ENCODE measurements at places on chromosomes 4 and X.

- no peak for DNase-seq
Observed at GRCh38 chr4:54695337-54695736, 37.6 kb downstream of the KIT start.

DNA sequence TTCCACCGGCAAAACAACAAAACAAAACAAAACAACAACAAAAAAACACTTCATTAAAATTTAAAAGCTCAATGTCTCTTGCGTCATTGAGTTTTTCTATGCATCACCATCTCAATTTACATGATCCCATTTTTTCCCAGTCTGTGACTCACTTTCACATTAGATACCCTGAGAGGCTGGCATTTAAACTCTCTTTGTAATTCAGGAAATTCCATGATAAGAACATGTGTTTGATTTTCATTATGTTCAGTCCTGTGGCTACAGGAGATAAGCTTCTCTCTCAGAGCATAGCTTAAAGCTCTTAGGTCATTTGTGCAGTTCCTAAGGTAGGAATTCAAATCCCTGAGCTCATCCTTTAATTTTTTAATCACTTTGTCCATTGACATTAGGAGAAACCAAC lies 104.6 kb downstream of the NBDY start:
- no peak for DNase-seq

DNA sequence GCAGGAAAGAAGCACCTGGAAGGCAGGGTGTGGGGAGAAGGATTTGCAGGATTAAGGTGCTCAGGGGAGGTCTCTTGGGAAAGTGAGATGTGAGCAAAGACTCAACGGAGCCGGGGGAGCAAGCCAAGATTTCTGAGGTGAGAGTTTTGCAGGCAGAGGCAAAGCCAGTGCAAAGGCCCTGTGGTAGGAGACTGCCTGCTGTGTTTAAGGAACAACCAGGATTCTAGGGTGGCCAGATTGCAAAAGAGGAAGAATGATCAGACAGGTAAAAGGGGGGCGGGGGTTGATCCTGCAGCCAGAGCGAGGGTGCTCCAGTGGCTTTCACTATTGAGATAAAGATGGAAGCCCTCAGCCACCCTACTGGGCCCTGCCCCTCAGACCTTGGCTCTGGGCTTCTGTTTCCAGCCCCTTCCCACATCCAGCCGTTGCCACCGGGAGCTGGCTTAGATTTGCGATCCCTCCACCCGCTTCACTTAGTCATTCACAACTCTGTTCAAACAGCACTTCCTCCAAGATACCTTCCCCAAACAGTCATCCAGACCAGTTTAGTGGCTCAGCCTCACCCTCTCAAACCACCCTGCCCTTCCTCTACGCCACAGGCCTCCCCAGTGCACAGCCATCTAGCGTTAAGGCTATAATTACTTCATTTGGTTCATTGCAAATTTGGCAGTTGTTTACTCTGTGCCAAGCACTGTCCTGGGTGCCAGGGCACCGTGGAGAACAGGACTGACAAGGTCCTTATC lies 23.3 kb upstream of the BCOR start:
- no peak for DNase-seq

- DNase-seq, result no peak
Observed at GRCh38 chr4:17504081-17504480, 7.8 kb downstream of the QDPR start.

- DNase-seq, result peak; percentile 24
Observed at GRCh38 chr4:15031993-15032675, 29.9 kb downstream of the CPEB2 start.

- DNase-seq, result no peak
Observed at GRCh38 chrX:12843061-12843667, 23.7 kb upstream of the TLR7 start.

- no peak for DNase-seq
Observed at GRCh38 chr4:122914292-122914904, 8.0 kb downstream of the NUDT6 start.

- no peak for DNase-seq
Observed at GRCh38 chrX:39309018-39309635, 507.9 kb downstream of the MID1IP1 start.

DNA sequence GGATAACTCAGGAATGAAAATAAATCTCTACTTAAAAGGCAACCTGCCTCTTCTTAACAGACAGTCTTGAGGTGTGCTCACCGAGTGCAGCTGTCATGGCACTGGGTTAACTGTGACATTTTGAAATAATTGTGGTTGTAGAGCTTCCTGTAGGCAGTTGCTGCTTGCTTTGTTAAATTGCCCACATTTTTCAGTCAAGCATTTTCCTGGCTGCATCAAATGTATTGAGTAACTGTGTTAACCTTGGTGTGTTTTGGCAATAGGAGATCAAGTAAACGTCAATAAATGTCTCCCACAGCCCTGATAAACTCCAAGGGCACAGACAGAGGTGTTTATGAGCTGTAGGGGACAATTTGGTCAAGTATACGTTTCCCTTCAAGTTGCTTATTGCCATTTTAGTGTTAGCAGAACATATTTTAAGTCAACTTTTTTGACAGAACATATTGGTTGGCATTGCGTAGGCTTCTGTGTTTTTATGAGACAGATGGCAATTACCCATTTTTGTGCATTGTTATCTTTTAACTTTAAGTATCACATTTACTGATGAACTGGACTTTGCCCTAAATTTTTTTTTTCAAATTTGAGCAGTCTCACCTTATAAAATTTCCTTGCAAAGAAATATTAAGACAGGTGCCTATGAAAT lies 527.4 kb downstream of the C4orf33 start:
- DNase-seq, result no peak

DNA sequence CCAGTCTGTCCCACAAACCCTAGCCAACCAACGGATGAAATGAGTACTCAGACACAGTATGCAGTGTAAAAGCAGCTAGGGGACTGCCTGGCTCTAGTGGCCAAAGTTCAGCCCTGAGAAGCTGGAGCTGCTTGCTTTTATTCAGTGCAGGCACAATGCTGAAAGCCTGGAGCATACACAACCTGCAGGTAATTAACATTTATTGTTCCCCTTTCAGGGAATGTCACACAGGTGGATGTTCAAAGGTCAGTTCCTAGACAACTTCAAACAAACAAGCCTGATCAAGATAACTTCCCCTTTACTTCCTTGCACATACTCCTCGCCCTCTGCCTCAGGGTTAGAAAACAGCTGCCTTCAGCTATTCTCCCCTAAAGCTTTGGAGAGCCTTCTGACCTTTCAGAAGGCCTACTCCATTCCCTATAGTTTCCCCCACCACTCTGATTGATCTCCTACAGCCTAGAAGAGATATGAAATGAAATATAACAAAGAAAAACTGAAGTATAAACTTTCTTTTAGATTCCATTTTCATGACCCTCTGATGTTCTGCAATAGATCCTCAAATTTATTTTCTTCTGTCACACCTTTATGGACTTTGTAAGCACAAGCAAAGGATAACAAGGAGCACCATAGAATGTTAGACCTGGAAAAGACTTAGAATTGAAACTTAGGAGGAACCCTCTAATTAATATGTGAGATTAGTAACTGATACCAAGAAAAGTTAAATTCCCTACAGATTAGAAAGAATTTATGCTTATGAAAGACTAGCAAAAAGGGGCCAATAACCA lies 6.8 kb upstream of the DCAF8L1 start:
- no peak for DNase-seq

DNA sequence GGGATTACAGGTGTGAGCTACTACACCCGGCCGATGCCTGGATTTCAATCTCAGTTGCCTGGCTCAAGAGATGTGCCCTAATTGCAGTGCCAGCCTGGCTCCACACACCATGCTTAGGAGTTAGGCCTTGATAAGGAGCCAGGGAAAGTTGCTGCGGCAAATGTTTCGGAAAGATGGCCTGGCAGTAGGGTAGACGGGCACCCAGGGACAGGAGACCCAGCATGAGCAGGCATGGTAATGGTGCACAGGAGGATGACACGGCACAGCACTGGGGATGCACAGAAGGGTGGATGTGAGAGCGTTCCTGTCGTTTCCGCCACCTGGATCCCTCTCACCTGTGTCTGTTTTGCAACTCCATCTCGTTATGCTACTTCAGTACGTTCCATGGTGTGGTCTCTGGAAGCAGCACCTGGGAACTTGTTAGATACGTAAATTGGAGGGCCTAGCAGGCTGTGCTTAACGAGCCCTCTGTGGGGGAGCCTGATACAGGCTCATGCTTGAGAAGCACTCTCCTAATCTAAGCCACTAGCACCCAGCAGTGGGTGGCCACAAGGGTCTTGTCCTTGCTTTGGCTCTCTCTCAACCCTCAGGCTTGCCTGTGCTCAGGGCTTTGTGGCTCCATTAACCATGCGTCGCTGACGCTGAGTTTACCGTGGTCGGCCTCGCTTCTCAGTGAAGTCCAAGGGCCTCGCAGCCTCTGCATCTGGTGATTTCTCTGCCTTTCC lies 20.3 kb downstream of the RNF4 start:
- no peak for DNase-seq

- DNase-seq, result no peak
Observed at GRCh38 chrX:73812256-73812655, 249.3 kb downstream of the CHIC1 start.

DNA sequence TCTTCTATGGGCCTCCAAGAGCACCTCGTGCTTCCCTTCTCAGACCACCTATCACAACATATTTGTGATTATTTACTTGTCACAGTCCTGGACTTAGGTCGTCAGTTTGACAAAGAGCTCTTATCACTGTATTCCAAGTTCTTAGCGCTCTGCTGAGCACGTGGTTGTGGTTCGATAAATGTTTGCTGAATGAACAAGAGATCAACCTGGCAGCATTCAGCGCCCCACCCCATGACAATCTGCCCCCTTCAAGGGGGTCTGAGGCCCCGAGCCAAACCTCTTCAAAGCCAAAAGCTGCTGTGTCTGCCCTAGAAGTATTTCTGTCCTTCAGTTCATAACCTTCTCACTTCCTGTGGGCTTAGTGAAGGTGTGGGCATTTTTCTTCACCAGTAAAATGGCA lies 15.0 kb downstream of the RPS4X start:
- no peak for DNase-seq

DNA sequence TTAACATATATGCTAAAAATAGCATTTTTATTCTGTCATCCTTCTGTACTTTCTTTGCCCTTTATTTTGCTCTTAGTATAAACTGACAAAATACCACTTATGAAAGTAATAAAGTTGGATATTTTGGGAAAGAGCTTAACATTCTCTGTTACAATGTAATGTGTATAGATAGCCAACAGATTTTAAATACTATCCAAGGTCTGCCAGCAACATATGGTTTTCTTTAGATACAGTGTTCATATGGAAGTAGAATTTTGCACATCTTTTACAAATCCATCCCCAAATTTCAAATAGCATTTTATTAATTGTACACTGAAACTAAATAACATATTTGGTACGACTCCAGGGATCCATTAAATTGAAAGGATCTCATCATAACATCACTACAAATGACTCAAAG lies 268.6 kb upstream of the PCDH18 start:
- no peak for DNase-seq

- DNase-seq, result no peak
Observed at GRCh38 chrX:79556800-79557199, 189.7 kb upstream of the ITM2A start.

GRCh38 chr4:176839656-176840055 lies 46.9 kb upstream of the VEGFC start:
- DNase-seq, result no peak

- DNase-seq, result peak; percentile 69
Observed at GRCh38 chr4:7358100-7358735, 76.5 kb downstream of the PSAPL1 start.

GRCh38 chr4:8689741-8690140 lies 97.2 kb downstream of the CPZ start:
- DNase-seq, result no peak

DNA sequence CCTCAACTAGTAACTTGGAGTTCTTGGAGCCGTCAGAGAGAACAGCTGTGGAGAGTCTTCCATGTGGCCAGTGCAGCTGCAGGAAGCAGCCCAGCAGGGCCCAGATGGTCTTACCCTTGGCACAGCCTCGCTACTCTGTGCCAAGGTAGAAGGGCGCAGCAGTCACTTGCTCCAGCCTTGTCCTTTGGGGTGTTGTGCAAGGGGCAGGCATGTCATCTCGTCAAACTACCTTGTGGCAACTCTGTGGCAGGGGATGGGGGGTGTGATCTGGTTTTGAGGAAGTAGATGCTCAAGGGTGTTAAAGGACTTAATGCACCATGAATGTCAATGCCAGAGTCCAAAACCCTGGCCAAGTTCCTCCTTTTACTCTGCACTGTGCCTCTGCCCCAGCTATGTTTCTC lies 34.2 kb upstream of the TBC1D14 start:
- DNase-seq, result no peak

- DNase-seq, result no peak
Observed at GRCh38 chr4:179095585-179096221, 1653.5 kb upstream of the AGA start.

DNA sequence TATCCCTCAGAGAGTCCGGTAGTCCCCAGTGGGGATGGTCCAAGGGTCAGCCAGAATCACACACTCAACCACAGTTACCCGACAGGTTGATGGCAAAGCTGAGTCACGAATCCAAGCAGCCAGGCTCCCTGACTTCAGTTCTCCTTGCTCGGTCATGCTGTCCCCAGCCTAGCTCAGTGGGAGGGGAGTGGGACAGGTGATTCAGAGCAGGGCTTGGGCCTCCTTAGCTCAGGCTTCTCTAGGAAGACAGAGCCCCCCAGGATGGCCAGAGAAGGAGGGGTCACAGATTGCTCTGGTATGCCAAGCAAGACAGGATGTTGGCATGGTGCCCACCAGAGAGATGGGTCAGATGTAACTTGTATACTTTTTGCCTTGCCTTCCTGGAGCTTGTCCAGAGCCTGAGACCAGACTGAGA lies 66.5 kb downstream of the EFNB1 start:
- DNase-seq, result no peak

GRCh38 chr4:169603312-169603711 lies 9.1 kb downstream of the NEK1 start:
- no peak for DNase-seq

DNA sequence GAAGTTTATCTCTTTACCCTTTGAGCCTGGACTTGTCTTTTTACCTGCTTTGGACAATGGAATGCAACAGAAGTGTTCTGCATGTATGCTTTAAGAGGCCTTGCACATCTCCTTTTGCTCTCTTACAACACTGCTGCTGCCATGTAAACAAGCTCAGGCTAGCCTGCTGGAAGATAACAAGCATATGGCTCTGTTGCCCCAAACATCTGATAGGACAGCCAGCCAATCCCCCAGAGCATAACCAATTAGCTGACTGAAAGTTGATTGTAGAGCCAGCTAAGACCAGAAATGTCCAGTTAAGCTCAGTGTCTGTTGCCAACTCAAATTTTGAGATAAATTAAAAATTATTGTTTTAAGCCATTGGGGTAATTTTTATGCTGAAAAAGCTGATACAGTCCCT lies 510.6 kb upstream of the CNKSR2 start:
- no peak for DNase-seq

- no peak for DNase-seq
Observed at GRCh38 chr4:159141193-159141592, 38.3 kb downstream of the RAPGEF2 start.

DNA sequence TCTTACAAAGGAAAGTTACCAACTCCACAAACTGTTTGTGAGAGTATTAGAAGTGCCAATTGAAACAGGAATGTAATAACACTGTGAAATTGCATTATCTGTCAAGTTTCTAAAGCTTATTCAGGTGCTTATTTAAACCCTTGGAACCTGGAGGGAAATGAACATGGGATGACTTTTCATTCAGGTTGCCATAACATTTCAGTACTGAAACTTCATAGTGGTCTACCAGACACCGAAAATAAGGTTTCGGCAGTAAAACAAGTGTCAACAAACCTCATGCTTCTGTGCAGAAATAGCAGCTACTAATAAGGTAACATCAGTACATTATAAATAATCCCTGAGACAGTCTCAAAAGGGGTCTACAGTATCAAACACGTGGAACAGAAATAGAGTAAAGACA lies 890.7 kb upstream of the INTU start:
- no peak for DNase-seq
